AG10803 (cell line): ENCODE measurements at places on chromosomes 3 and 15.

- peak; percentile 61 for DNase-seq
Measured at GRCh38 chr3:104273046-104273649, 1093.6 kb upstream of the ALCAM start.

DNA sequence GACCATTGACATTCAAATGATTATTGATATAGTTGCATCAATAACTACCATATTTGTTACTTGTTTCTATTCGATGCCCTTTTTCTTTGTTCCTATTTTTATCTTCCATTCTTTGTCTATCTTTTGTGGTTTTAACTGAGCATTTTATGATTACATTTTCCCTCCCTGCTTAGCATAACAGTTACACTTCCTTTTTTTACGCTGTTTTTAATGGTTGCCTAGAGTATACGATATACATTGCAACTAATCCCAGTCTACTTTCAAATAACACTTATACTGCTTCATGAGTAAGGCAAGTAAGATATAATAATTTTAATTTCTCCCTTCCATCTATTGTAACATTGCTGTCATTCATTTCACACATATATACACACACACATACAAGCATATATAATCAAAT, 26.3 kb downstream of the COL6A6 start:
- no peak for DNase-seq

GRCh38 chr15:100472736-100473135, 56.0 kb downstream of the CERS3 start:
- no peak for DNase-seq

GRCh38 chr3:45166321-45166879, 20.2 kb upstream of the CDCP1 start:
- DNase-seq: no peak

DNA sequence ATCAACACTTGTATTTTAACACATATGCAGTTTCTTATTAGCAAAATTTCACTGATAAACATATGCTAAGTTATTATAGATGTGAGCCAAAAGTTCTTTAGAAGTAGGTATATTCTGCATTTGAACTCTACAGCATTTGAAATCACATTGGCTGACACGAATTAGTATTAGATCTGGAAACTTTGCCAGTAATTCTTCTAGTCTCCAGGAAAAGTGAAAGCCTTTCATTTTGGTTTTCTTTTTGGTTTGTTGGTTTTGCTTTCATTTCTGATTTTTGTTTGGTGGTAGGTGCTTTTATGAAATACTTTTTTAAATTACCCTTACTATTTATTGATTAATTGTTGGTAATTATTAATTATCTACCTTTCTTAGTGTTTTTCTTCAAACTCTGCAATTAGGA, 72.9 kb downstream of the RBMS3 start:
- no peak for DNase-seq

GRCh38 chr15:67833710-67834511, 5.9 kb downstream of the RNU6-1 start:
- DNase-seq: no peak

GRCh38 chr3:32316319-32316718, 75.3 kb upstream of the CMTM7 start:
- no peak for DNase-seq

DNA sequence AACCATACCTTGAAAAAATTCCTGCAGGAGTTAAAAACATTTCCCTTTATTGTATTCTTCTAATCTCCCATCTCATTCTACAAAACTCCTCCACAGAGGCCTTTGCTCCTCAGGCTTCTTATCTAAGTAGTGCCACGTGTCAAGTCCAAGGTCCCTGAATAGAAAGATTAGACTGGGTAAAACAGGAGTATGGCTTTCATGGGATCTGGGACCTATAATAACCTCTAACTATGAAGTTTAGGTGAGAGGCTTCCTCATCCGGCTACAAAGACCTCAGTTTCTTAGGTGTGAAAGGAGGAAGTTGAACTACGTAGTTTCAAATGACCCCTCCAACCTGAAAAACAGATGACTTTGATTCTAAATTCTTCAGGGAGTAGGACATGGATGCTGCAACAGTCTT, 20.0 kb downstream of the GPR15 start:
- DNase-seq: no peak

DNA sequence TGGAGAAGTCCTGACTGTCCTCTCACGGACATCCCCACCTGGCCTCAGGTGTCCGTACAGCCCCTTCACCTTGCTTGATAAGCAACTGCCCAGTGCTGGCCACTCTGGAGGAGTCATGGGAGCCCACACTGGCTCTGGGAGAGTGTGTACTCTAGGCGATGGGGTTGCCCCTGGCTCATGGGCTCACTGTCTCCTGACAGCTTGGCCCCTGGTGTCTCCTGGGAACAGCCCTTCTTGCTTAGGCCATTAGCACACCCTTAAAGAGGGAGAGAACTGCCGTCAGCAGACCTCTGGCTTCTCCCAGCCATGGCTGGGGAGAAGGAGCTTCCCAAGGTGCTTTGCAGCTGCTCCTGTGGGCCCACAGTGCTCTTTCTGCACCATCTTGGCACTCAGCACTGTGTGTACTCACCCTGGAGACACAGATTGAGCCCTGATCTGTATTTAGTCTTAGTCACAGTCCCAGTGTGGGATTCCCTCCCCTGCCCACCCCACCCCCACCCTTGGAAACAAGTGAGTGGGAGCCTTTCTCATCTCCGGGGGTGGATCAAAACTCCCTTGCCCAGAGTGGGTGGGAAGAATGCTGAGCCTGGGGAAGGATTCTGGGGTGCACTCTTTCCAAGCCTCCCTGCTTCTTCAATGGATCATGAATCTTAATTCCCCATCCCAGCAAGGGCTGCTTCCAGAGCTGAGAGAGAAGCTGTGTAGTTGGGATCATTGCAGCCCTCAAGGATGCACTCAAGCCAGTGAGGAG, 83.5 kb upstream of the ADPGK start:
- DNase-seq: no peak

GRCh38 chr3:128198313-128198712, 45.0 kb downstream of the EEFSEC start:
- no peak for DNase-seq

- peak; percentile 44 for DNase-seq
Measured at GRCh38 chr3:190205739-190206138, 85.0 kb upstream of the P3H2 start.

DNA sequence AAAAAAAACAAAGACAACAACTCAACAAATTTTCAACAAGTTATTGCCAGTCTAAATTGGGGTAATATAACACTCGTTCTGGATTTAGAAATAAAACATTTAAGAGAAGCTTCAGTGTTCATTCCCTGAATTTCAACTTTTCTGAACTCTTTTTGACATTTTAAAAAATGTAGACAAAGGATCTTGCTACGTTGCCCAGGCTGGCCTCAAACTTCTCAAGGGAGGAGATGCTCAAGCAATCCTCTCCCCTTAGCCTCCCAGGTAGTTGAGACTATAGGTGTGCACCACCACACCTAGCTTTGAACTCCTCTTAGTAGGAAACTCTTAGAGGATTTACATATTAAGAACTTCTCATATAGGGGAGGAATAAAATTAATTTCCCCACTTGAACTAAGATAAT, 91.9 kb downstream of the AKAP13 start:
- DNase-seq: no peak

DNA sequence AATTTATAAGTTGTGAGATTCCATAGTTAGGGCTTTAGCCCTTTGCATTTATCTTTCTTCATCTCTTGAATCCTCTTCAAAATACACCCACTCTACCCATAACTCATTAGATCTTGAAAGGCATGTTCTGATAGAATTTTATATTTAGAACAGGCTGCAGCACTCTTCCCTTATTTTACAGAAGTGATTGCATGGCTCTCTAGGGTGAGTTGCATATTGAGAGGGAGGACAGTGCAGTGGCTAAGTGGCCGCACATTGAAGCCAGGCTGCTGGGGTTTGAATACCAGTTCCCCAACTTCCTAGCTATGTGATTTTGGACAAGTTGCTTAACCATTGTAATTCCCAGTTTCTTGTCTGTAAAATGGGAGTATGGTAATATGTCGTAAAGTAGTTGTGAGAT, 2.5 kb downstream of the CD86 start:
- no peak for DNase-seq

- DNase-seq: no peak
Measured at GRCh38 chr3:102471001-102471400, 36.2 kb downstream of the ZPLD1 start.

DNA sequence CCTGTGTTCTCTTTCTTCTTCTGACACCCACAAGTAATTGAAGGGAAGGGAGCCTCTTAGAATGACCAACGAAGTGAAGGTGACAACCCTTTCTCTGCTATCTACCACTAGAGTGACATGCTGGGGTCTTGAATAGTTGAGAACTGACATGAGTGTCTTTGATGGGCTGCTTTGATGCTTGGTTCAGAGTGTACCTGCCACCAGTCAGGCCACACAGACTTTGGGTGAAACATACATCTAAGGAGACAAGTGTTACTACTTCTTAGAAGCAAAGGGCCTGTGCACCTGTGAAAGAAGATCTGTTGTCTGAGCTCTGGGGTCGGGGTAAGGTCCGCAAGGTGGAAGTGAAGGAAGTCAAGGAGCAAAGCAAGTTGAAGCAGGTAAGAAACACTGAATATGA, 1040.7 kb upstream of the CFAP20DC start:
- DNase-seq: no peak

- DNase-seq: no peak
Measured at GRCh38 chr3:127612966-127613365, 14.8 kb downstream of the MCM2 start.

DNA sequence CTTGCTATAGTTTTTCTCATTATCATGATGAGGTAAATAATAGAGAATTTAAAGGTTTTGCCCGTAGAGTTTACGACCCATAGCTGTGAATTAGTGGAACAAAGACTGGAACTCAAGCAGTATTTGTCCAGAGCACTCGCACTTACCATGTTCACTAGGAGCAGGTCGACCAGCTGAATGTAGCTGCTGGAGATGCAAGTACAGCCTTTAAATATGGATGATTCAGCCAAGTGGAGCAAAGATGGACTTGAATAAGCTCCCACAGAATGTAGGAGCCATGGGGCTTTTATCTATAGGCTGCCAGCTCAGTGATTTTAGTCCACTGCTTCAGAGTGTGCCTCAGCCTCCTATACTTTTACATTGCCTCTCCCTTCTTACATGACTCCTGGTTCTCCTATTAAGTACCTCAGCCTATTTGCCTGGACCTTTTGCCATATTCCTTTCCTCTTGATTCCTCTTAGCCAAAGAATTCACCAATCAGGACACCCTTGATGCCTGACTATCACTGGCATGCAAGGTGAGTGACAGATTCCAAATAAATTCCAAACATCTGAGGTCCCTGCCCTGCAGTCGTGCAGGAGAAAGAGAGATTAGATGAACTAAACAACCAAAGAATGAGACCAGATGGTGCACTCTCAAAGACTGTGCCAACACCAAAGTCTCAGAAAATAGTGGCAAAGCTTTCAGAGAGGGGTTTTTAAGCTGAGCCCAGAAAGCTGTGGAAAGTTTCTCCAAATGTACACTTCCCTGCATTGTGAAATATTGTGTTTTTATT, 3.9 kb downstream of the MKRN3 start:
- DNase-seq: peak; percentile 3

- DNase-seq: peak; percentile 51
Measured at GRCh38 chr3:43996379-43997301, 245.0 kb upstream of the TOPAZ1 start.

GRCh38 chr3:160698599-160699195, 21.7 kb downstream of the ARL14 start:
- no peak for DNase-seq

- DNase-seq: no peak
Measured at GRCh38 chr15:31276596-31277298, 49.9 kb upstream of the KLF13 start.

GRCh38 chr15:32723171-32723948, 5.6 kb downstream of the GREM1 start:
- DNase-seq: no peak
